ENCODE measurements at places on chromosomes 11 and 22.

GRCh38 chr11:130103296-130103814 lies 33.7 kb downstream of the APLP2 start:
- DNase-seq, result no peak

DNA sequence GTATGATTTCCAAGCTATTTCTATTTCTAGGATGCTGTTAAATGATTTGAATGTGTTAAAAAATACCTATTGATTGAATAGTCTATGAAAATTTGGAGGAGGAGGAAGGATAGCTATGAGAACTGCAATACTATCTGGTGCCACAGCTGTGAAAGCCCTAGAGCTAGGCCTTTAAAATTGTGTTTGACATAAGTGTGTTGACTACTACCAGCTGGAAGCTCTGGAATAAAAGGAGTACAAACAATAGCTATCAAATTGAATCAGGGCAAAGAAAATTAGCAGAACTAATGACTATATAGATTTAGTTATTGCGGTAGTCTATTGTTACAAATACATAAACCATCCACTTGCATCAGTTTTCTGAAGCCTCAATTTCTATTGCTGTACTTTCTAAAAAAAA lies 124.8 kb upstream of the CNTN5 start:
- no peak for DNase-seq

DNA sequence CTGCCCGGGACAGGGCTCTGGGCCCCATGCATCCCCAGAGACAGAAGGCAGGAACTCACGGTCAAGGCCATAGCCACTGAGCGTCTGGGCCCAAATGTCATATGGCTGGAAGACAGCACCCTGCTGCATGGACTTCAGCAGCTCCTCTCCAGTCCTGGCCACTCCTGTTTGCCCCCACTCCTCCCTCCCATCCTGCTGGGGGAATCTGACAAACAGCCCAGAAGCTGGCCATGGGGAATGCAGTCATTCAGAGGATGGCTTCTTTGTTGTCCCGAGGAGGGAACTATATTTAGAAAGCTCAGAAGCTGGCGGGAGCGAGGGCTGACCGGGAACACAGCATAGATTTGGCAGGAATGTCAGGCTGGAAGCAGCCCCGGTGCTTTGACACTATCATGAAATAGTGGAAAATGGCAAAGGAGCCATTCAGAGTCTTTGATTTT lies 35.0 kb downstream of the DKK3 start:
- DNase-seq, result peak; percentile 92

DNA sequence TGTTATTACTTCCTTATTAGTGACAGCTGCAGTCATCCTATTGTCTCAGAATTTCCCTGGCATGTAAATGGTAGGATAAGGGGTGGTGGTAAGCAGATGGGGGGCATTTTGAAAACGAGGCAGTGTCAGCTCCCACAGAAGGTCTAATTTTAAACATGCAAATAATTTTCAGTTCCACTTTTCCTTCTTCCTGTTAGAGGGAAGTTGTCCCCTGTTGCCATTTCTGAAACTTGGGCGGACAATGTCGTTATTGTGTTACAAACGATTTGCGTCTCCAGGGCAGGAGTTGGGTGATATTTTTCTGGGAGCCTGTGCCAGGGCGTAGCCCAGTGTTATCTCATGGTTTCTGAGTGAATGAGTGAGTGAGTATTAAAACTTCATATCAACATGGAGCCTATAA lies 7.4 kb downstream of the PTPRJ start:
- DNase-seq, result no peak

DNA sequence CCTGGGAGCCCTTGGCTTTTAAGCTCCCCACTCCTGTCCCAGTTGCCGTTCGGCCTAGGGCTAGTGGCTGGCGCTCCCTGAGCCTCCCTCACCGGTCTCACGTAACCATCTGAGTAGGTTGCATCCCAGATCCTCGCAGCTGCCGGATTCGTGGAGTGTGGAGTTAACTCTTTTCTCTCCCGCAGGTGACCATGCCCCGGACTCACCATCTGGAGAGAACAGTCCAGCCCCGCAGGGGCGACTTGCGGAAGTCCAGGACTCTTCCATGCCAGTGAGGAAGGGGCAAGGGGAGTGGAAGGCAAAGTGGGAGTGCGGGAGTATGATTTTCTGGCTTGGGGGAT lies 902 bp downstream of the MUS81 start:
- peak; percentile 80 for DNase-seq

- DNase-seq, result no peak
Observed at GRCh38 chr11:78453140-78453935, 35.7 kb upstream of the GAB2 start.

GRCh38 chr22:46083383-46084350 lies 66.7 kb upstream of the PPARA start:
- DNase-seq, result peak; percentile 70

GRCh38 chr11:27525824-27526516 lies 19.4 kb upstream of the LIN7C start:
- no peak for DNase-seq

GRCh38 chr11:34682825-34683224 lies 61.9 kb downstream of the EHF start:
- DNase-seq, result no peak

- no peak for DNase-seq
Observed at GRCh38 chr11:86955111-86955360, 159 bp downstream of the FZD4 start.

DNA sequence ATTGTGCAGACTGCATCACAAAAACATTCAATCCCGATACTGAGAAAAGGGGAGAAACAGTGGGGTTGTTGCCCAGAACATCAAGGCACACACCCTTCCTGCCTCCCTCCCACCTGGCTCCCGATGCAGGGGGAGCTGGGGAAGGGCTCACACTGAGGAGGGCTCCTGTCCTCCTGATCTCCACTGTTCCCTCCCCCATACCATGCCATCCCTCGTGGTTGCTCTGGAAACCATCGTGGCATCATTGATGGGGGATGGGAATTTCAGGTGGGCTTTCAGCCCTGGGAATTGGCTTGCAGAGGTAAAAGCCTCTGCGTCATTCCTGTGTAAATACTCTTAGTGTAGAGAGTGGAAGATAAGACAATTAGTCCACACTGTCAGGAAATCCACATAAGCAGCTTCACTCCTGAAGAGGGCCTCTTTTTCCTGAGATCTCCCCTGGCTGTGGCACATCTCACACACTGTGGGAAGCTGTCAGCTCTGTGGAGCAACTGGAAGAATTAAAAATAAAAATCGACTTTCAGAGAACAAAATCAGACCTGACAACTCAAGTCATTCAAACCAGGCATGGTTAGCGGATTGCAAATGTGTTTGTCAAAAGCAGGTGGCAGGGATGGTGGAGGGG lies 176.0 kb downstream of the CHST1 start:
- peak; percentile 47 for DNase-seq

DNA sequence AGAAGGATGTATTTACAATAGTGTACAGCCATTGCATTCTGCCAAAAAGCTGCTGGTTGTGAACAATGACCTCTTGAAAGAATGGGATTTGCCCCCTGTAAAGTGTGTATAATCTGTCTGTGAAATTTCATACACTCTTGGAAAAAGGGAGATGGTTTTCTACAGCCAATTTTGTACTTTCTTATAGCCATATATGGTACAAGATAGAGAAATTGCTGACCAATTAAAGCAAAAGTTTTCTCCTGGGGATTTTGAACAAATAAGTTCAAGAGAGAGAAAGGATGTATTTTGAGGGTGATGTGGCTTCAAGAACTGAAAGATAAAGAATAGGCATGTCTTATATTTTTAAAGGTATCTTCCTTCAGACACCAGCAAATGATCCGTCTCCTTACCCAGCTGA lies 211.0 kb downstream of the NAV2 start:
- no peak for DNase-seq

GRCh38 chr11:62068730-62069129 lies 55.1 kb upstream of the INCENP start:
- no peak for DNase-seq

DNA sequence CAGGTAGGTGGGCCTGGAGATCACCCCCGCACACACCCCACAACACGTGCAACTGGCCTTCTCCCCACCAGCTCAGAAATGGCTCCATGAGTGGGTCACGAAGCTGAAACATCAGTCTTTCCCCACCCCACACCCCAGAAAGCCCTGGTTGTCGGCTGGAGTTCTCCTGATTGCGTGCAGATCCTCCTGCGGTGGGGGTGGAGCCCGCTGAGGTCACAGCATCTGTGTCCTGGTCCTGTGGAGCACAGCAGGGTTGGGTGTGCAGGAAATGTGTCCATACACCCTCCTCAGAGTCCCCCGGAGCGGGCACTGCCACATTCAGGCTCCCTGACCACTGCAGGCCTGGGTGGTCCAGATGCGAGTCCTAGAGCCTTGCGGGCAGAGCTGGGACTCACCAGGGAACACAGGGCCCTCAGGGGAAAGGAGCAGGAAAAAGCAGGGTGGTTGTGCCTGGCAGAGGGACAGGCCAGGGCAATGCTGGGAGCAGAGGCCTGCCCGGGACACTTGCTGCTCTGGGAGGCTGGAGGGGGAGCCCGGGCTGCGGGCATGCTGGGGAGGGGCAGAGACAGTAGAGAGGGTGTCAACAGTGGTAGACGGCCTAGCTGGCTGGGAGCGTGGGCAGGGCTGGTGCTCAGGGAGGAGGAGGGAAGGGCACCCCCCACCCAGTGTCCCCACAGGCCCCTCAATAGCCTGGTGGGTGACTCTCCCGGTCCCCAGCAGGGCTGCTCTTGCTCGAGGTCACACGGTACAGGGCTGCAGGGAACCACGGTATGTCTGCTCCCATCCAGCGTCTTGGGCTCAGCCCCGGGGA lies 42.4 kb upstream of the PPARA start:
- no peak for DNase-seq

DNA sequence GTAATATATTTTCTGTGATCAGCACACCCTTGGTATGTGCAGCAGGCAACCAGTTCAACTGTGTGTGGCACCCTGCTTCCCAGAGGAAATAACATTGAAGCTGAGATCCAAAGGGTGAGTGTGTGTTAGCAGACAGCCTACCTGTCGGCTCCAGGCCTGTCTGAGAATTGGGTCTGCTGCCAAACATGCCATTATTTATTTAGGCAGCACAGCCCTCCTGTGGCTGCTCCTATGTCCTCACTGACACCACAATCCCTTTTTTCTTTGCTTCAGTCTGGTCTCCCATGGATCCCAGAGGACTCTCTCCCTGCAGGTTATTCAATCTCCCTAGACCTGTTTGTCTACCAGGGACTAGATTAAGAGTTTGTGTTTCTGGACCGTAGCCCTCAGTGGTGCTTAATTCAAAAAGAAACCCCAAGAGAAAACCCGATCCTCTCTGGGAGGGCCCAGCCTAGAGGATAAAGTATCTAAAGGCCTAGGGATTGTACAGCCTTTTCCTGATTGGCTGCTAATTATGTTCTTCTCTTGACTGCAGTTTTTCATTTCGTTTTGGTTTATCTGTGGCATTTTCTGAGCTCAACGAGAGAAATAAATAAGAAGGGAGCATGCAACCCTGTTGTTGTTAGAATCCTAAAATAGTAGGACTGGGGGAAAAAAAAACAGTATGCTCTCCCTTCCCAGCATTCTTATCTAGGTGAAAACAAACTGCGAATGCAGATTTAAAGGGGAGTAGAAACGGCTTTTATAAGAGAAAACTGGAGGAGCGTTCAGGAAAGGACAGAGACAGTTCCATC lies 24.1 kb downstream of the KCNE3 start:
- DNase-seq, result no peak

- no peak for DNase-seq
Observed at GRCh38 chr22:29028468-29028867, 33.2 kb downstream of the C22orf31 start.

- no peak for DNase-seq
Observed at GRCh38 chr22:21639359-21639758, 2.7 kb upstream of the SDF2L1 start.

GRCh38 chr11:8829556-8829955 lies 81.4 kb upstream of the AKIP1 start:
- no peak for DNase-seq

DNA sequence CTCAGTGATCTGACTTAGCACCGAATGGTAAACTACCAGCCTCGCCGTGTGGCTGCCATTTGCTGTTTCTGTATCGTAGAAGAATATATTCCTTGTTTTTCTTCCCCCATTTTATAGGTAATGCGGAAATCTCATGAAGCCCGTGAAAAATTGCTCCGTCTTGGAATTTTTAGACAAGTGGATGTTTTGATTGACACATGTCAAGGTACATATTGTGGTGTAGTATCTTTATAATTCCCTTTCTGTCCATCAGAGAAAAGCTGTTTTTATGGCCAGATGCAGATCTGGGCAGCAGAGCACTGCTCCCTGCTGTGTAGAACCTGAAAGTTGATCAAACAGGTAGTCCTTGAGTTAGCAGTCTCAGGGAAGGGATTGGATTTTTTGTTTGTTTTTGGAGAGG lies 13.4 kb downstream of the SAMM50 start:
- DNase-seq, result no peak

DNA sequence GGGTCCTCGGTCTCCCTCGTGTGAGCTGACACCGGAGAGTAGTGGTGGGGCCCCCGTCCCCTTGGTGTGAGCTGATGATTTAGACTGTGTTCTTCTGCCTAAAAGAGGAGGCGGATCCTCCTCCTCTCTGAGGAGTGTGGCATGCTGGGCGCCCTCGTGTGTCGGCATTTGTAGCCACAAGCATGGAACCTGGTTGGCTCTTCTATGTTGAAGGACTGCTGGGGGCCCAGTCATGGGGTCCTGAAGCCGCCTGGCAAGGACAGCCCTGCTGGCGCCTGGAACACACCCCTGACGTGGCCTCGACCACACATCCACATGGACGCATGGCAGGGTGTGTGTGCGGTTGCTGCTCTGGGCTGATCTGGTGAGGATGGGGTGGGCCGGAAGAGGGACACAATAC lies 50.2 kb downstream of the AP2A2 start:
- no peak for DNase-seq

DNA sequence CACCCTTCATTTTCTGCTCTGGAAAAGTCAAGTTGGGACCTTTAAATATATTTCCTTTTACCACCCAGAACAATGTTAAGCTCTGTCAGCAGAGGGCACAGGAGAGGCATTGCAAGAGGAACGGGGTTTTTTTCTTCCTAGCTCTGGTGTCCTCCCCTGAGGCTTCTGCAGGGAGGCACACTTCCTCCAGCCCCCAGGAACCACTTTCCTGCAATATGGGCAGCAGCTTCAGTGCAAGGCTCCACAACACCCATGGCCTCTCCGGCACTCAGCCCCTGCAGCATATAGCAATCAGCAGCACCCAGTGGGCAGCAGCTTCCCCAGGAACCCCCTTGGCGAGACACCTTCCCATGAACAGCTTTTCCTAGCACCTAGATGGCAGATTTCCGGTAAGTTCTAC lies 101.4 kb downstream of the SYT9 start:
- DNase-seq, result no peak

GRCh38 chr11:70556884-70557741 lies 158.8 kb downstream of the CTTN start:
- no peak for DNase-seq

DNA sequence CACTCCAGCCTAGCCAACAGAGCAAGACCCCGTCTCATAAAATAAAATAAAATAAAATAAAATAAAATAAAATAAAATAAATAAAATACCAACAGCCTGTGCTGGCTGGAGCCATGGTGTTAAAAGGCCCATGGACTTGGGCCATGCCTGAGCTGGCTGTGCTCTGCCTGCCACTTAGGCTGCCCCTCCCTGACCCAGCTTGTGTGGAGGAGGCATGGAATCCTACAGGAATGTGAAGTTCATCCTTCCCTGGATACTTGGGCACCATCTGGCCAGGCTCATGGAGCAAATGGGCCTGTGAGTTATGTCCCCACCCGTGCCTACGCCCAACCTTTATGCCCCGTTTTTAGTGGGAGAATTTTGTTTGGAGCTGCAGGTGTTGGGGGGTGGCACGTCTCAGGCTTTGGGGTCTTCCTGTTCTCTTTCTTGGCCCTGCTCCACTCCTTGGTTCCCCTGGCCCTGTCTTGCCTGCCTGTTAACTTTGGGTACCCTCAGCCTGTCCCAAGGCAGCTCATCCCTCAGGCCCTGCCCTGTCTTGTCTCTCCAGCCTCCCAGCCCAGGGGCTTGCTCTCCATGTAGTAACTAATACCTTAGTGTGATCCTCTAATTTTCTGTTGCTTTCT lies 51.3 kb downstream of the BCR start:
- no peak for DNase-seq

All from coronary artery (tissue), 2 donors.